ENCODE measurements at places on chromosomes 3 and 15.

- DNase-seq = no peak
These were observed 7.0 kb upstream of the SETD5 start for GRCh38 chr3:9390265-9390888.

DNA sequence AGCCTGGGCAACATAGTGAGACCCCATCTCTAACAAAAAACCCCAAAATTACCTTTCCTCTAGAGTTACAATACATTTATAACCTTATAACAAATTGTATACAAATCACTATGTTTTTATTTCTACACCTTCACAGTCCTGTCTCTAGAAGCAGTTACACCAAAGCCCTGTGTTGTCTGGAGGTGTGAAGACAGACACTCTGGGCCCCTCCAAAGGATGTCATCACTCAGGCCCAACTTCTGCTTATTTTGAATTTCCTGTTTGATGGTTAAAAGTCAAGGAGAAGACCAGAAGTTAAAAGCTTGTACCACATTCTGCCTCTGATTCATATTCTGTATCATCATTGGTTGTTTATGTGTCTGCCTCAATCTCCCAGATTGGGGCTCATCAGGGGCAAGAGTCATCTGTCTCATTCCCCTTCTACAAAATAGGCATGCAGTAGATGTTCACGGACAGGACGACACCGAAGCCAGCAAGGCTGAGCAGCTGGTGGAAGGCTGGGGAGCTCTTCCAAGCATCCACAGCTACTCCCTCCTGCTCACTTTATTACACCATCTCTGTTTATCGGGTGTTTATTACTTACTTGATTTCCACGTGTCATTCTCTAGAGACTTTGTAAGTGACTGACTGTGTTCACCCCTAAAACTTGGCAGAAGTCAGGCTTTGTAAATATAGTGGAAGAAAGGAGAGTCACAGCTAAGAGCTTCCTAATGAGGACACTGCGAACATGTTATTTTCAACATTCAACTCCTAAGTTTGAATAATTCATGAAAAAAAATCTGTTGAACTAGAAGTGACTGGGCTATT is 136.8 kb upstream of the ANKRD28 start:
- no peak for DNase-seq

- DNase-seq = no peak
These were observed 7.7 kb downstream of the NT5DC2 start for GRCh38 chr3:52525680-52526561.

- DNase-seq = no peak
These were observed 766.9 kb upstream of the NR2F2 start for GRCh38 chr15:95563634-95564033.
